ENCODE measurements at places on chromosomes 2 and 18. TPM values are rescaled to one million over a fixed set of nuclear protein-coding genes. Genes with fewer than 3 reads are reported as not detected.

Gene TLX2
- total RNA-seq: 2.5 TPM

Gene ZNF142
- 21.3 TPM for total RNA-seq

Gene CRYBA2
- total RNA-seq: not detected

Gene MROH2A
- 2.6 TPM for total RNA-seq

Gene CCDC74B
- 45.0 TPM for total RNA-seq

Gene LBH
- 7.1 TPM for total RNA-seq

Gene LTBP1
- total RNA-seq: 11.8 TPM

Gene ANAPC1
- total RNA-seq: 101 TPM

Gene CHRNG
- not detected for total RNA-seq

Gene UGT1A4
- total RNA-seq: not detected

Gene RNF152
- 0.07 TPM for total RNA-seq

Gene GMPPA
- 17.1 TPM for total RNA-seq

Gene SPDYA
- 0.76 TPM for total RNA-seq

Gene ASB18
- total RNA-seq: not detected

Gene GPAT2
- total RNA-seq: not detected

Gene NOL4
- total RNA-seq: 18.5 TPM

Gene SALL3
- total RNA-seq: not detected

Gene DUSP19
- 0.04 TPM for total RNA-seq
